ENCODE measurements at places on chromosomes 16 and 17.

DNA sequence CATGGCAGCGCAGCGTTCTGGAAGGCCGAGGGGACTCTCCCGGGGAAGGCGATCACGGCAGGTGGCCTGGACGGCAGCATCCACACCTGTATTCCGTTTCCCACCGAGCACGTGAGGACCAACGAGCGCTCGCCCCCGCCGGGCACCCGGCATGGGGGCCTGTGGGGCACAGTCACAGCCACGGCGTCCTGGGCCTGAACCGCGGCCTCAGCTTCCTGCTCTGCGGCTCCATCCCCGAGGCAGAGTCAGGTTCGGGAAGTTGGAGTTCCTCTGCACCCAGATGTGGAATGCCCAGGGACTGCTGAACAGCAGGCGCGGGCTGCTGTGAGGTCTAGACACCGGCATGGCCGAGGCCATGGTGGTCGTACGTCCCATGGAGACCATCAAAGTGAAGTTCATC is 1713.9 kb downstream of the TP53TG3F start:
- DNase-seq, result no peak

GRCh38 chr17:63698381-63698885 is 1.5 kb downstream of the LIMD2 start:
- no peak for DNase-seq

GRCh38 chr17:17402558-17402957 is 74.2 kb upstream of the MED9 start:
- DNase-seq, result no peak

DNA sequence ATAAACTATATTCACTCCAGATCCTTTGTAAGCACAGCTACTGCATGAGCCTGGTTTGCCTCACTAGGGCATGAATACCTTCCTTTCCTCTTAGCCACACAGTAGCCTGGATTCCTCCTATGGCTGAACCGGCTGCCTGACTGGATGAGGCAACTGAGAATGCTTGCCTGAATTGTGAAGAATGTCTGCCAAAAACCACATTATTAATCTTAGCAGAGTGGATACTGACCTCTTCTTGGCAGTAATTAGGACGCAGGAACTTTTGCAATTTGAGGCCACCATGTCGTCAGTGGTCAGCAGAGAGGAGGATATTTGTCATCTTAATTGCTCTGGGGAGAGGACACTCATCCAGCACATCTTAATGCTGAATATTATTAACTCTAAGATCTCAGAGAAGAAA is 651.8 kb upstream of the GOT2 start:
- peak; percentile 90 for DNase-seq

GRCh38 chr17:29590411-29591145 is 1.1 kb upstream of the GIT1 start:
- DNase-seq, result peak; percentile 42

- no peak for DNase-seq
Observed at GRCh38 chr17:68347380-68347779, 56.1 kb downstream of the ARSG start.

- peak; percentile 76 for DNase-seq
Observed at GRCh38 chr16:85923153-85924021, 24.4 kb downstream of the IRF8 start.

DNA sequence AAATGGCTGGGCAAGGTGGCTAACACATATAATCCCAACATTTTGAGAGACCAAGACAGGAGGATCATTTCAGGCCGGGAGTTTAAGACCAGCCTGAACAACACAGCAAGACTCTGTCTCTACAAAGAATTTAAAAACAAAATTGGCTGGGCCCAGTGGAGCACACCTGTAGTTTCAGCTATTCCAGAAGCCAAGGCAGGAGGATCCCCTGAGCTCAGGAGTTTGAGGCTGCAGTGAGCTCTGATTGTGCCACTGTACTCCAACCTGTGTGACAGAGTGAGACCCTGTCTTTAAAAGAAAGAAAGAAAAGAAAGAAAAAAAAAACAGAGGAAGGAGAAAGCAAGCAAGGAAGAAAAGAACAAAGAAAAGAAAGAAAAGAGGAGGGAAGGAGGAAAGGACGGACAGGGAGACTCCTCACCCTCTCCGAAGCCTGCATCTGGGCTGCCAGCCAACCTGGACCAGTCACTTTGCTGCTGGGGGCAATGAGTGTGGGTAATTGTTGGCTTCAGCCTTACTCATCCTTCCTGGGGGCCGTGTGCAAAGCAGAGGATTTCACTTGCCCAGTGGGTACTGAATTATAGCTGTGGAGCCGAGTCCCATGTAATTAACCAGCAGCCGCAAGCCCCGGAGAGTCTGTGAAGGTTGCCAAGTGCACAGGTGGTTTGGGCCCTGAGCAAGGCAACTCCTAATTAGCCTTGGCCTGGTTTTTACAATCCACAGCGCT is 6.7 kb upstream of the MT4 start:
- DNase-seq, result peak; percentile 49

- DNase-seq, result no peak
Observed at GRCh38 chr16:19133600-19133999, 19.8 kb downstream of the ITPRIPL2 start.

GRCh38 chr17:13931800-13932460 is 137.4 kb upstream of the COX10 start:
- DNase-seq, result peak; percentile 75

GRCh38 chr17:78125138-78125913 is 3.2 kb downstream of the TMC6 start:
- DNase-seq, result no peak

- DNase-seq, result peak; percentile 65
Observed at GRCh38 chr16:70552675-70553074, 29.1 kb downstream of the SF3B3 start.

DNA sequence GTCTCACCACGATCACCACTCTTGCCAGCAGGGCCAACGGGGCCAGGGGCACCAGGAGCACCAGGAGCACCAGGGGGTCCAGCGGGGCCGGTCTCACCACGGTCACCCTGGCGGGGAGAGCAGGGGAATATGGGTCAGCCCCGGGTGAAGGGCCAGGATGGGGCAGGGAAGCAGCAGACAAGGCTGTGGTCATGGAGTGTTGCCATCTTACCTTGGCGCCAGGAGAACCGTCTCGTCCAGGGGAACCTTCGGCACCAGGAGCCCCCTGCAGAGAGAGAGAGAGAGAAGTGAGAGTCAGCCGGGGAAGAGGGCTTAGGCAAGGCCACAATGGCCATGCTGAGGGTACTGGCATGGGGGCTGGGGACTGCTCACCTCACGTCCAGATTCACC is 12.9 kb downstream of the COL1A1 start:
- DNase-seq, result no peak

GRCh38 chr16:28058839-28059589 is 4.5 kb downstream of the GSG1L start:
- no peak for DNase-seq

DNA sequence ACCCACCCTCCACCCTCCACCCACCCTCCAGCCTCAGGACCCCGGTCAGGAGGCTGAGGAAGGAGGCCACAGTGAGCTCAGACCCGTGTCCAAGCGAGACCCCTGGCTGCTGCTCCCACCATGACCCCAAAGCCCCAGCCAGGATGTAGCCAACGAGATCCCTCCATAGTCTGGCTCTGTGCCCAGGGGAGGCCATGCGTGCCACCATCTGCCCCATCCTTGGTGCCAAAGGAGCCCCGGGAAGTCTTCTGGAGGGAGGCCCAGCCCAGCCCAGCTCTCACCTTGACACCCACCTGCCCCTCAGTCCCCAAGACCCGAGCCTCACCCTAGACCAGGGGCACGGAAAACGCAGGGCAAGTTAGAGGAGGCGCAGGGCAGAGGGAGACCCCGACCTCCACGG is 34.2 kb downstream of the PIEZO1 start:
- no peak for DNase-seq

- no peak for DNase-seq
Observed at GRCh38 chr16:68487669-68488068, 39.4 kb upstream of the SMPD3 start.

- DNase-seq, result peak; percentile 86
Observed at GRCh38 chr17:13601776-13602551, at the start of gene HS3ST3A1. HS3ST3A1 (minus strand) TSS chr17:13601929; CDS start chr17:13601129, 800 bp downstream.

DNA sequence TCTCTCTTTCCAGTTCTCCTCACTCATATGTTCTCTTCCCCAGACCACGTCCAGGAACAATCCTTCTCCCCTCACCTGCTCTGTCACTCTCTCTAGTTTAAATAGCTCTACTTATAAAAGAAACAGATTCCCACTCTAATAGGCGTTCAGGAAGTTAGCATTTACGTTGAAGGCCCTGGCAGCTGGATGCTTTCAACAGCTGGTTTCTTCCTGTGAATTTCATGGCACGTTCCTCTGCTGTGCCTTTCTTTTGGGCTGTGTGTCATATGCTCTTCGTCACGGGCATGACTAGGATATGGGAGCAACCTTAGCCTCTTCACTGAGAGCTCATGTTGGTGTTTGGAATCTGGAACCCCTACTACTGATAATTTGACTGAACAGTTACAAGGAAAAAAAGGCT is 73.2 kb downstream of the ZNF18 start:
- no peak for DNase-seq

All from fibroblast of gingiva (primary cell).